ENCODE measurements at places on chromosomes 16 and 17.

GRCh38 chr17:17804007-17804406, 32.8 kb downstream of the SREBF1 start:
- DNase-seq: no peak

DNA sequence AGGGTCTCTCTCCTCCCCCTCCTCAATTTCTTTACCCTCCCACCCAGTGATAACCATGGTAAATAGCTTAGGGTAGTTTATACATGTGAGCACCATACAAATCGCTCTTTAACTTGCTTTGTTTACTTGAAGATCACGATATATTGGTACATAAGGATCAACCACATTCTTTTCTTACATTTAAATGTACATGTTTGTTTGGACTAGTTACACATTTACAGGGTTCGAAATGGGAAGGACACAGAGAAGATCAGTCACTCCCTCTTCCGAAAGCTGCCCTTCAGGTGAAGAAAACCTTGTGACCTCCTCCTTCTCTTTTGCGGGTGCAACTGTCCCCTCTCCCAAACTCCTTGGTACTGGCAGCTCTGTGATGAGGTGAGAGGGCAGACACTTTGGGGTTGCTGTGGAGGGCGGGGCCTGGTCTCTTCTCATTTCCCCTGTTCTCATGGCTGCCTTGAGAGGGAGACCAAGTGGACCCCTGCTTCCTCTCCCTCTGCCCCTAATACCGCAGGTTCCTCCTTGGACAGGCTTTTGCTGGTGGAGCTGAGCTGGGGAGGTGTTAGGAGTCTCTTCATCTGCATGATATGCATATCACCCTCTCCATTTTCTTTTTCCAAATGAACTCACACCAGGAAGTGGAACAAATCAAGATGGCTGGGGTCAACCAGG, 4.7 kb upstream of the PIK3R6 start:
- no peak for DNase-seq

DNA sequence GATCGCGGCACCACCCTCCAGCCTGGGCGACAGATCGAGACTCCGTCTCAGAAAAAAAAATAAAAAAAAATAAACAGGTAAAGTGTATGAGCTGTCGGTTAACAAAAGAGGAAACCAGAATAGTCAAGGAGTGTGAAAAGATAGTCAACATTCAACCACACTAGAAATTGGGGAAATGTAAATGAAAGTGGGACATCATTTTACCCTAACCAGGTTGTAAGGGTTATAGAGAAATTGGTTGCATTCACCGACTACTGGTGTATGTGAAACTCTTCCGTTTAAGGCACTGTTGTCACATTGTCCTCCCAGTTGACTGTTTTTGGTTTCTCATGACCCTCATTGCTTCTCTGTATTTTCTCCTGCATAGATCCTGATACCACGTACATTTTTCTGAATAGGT, 62.8 kb downstream of the RABEP1 start:
- no peak for DNase-seq

DNA sequence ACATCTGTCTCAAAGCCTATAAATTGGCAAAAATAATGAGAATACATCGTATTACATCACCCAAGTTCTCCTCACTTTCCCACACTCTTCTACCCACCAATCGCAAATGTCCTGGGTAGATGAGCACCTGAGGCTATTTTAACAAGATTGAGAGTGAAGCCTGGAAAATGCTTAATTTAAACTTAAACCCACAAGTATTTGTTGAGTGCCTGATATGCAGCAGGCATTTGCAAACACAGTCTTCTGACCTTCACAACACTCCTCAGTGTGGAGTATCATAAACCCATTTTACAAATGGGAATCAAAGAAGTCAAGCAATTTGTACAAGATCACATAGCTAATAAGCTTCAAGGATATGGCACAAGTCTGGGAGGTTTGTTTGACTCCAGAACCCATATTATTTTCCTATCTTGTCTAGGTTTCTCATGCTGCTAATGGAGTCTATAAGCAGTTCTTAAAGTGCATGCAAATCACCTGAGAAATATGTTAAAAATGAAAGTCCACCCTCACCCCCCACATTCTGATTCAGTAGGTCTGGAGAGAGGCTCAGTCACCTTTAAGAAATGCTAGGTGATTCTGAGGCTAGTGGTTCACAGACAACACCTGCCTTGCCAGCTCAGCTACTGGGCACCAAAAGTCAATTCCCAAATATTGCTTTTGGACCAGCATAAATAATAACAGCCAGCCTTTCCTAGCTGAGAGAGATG, 34.9 kb upstream of the CCL2 start:
- no peak for DNase-seq
